ENCODE measurements at places on chromosomes 3 and 15.
A peak's percentile ranks its signal among the peaks of the same experiment; 100 is the strongest.

DNA sequence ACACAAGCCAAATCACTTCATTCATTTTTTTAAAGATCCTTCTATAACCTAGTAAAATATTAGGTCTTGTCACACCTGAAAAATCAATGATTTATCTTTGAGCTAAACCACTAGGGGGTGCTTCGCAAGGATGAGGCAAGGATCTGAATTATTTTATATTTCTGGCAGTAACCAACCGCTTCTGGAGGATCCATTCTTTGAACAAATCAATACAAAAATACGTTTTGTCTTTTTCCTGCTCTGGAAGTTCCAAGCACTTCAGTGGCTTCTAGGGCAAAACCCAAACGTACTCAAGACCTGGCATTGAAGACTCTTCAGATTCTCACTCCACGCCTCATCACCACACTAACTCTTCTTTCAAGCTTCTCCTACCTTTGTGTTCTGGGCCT, 486 bp downstream of the LSG1 start:
- peak; percentile 59 for DNase-seq

DNA sequence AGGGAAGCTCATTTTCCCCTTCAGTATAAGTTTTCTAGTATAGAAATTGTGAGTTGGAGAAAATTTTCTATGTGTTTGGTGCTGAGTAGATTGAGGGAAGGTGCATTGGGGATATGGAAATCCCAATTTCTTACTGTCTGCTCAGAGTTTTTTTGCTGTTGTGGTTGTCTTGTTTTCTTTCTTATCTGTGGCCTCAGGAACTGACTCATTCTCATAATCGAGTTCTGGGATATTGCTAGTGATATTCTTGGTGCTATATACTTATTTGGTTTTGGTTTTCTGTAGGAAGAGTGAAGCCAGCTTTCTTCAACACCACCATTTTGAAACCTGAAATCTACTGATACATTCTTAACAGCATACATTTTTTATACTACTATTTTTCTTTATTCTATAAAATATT, 869.2 kb downstream of the DIPK2A start:
- no peak for DNase-seq

DNA sequence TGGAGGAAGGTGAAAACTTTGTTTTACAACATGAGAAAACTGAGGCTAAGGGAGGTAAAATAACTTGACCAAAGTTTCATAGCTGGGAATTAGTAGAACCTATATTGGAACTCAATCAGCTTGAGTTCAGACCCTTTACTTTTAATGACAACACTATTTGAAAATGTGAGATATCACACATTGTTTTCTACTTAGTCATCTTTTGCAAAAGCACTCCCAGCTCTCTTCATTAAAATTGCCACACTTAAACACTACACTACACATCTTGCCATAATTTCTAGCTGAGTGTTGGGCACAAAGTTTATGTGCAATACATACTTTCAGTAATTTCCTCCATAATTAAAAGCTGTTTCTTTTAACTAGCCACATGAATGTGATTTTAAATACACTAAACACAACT, 230.4 kb upstream of the DCBLD2 start:
- DNase-seq, result no peak

DNA sequence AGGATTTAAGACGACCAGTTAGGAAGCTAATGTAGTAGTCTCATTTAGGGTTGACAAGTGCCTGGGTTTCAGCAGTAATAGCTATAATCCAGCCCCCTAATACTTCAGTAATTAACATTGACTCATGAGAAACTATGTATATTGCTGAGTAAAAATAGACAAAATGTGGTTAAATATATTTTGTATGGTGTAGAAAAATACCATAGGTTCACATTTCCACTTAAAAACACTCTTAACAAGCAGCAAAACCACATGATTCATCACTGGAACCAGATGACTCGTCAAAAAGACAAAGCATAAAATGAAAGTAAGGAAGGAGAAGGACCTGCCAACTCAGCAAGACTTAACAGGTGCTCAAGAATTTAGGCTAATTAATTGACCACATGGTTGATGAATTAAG, 288.9 kb downstream of the EFHB start:
- DNase-seq, result no peak

- no peak for DNase-seq
Observed at GRCh38 chr3:76954412-76954811, 85.5 kb upstream of the ROBO2 start.

- DNase-seq, result no peak
Observed at GRCh38 chr3:154515921-154516320, 85.9 kb upstream of the GPR149 start.

- DNase-seq, result no peak
Observed at GRCh38 chr15:99436542-99437314, 129.1 kb upstream of the MEF2A start.

GRCh38 chr3:187838016-187838540, 92.8 kb upstream of the BCL6 start:
- DNase-seq, result no peak

DNA sequence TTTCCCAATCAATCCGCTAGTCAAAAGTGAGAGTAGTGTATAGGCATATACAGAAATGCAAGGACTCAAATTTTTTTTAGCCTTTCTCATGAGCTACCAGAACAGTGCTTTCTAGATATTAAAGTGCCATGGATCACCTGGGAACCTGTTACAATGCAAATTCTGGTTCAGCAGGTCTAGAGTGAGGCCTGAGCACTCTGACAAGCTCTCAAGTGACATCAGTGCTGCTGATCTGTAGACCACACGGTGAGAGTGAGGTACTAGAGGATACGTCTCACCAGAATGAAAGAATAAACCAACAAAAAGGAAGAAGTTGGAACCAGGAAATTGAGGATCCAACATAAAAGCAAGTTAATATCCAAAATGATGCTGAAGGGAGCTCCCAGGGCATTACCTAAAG, 16.0 kb upstream of the PLA2G4D start:
- peak; percentile 59 for DNase-seq

DNA sequence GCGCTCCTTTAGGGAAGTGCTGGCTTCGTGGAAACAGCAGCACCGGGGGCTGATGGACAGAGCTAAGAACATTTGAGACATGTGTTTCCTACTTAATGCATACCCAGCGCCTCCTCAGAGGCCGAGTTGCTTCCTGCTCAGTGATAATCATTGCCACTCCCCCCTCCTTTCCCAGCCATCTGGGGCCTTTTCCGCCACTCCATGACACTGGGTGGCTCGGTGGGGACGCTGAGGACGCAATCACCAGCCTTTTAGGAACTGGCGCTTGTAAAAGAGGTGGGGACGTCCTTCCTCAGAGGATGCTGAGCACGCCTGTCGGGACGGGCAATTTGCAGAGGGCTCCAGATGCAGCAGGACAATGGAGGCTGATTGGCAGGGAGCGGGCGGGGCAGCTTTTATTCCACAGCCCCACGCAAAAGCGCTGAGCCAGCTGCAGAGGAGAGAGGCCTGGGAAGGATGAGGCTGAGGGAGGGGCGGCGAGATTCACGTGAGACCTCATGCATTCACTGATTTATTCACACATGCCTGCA, 22.2 kb upstream of the IQSEC1 start:
- no peak for DNase-seq

DNA sequence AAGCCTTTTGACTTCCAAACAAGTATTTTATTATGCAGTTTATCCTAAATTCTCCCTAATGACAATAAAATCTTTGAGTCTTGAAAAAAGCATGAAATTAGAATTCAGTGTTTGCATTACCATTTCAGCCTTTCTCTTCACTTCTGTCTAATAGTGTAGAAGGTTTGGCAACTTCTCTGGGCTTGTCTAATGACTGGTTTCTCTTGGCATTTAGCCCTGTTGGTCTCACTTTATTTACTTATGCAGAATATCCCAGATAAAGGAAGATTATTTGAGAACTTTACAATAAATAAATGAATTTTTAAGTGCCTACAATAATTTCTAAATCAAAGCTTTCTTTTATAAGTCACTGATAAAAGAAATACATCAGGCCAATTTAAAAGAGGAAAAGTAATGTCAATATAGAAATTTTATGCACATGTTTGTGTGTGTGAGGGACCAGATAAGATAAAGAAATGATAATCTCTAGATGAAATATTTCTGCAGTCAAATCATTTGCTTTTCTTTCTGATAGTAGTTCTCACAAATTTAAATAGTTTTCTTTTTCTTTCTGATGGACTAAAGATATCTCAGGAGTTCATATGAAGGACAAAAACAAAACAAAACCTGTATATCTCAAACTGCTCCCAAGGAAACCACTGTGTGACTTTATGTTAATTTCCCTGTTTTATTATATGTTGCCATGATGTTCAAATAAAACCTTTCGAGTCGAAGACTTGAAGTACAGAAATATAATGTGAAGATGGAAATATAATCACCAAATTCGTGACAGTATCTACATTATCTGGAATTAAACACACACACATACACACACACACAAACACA, 533.1 kb upstream of the CBLB start:
- no peak for DNase-seq

All from NCI-H510A treated with DMSO at 0.1 percent for 48 hours (cell line).